ENCODE measurements at places on chromosomes 5 and 9.

DNA sequence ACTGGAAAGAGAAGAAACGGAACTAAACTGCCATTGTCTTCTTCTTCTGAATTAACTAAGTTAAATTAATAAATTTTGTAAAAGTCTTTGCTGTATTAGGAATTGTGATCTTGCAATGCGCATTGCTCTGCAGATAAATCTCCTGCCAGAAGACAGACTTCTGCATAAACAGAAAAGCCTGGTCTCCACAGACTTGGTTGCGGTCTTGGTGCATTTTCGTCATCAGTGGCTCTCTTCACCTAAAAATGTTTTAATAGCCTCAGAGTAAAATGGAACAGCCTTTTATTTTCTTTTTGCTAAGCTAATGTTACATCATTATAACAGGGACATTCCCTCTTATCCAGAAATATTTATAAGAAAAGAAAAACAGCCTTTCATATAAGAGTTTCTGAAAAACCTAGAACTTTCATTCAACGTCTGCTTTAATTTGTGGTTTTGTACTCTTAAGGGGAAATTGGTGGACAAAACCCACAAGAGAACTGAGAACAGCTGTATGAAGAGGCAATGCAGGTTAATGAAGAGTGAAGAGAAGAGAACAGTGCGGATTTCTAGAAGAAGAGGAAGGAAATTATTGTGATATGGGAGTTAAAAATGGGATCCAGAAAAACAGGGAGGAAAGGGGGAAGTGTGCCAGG lies 10.1 kb downstream of the IFNA5 start:
- DNase-seq, result no peak

- DNase-seq, result no peak
Observed at GRCh38 chr5:14663734-14664269, 716 bp upstream of the OTULIN start.

DNA sequence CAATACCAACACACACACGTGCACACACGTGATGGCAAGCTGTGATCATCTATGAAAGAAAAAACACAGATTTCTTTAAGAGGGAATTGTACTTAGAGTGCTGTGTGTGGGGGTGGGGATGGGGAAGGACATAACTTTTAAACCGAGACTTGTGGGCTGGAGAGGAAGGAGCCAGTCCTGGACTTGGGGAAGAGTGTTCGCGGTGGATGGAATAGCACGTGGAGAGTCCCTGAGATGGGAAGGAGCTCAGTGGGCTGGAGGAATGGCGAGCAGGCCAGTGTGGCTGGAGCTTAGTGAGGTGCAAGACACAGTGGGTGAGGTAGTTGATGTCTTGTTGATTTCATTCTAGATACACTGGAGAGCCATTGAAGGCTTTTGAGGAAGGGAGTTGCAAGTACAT lies 78.5 kb downstream of the RGS3 start:
- DNase-seq, result no peak

- DNase-seq, result no peak
Observed at GRCh38 chr5:125140220-125140619, 393.8 kb upstream of the ZNF608 start.

- DNase-seq, result no peak
Observed at GRCh38 chr9:112894699-112895098, 4.0 kb upstream of the SLC46A2 start.

DNA sequence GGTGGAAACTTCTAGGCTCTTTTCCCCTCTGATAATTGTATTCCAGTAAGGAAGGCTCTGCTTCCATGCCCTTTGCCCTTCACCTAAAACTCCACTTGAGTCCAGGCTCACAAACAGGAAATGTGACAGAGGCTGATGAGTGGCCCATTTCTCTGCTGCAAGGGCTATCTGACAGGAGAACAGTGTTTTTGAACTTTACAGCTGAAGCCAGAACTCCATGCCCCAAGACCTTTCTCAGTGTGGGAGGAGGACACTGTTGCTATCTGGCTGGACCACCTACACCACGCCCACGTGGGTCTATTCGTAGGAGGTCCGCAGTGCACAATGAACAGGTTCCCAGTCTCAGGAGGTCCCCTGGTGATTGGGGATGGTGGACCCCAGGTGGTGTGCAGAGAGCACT lies 13.6 kb downstream of the GGTA1 start:
- DNase-seq, result no peak

DNA sequence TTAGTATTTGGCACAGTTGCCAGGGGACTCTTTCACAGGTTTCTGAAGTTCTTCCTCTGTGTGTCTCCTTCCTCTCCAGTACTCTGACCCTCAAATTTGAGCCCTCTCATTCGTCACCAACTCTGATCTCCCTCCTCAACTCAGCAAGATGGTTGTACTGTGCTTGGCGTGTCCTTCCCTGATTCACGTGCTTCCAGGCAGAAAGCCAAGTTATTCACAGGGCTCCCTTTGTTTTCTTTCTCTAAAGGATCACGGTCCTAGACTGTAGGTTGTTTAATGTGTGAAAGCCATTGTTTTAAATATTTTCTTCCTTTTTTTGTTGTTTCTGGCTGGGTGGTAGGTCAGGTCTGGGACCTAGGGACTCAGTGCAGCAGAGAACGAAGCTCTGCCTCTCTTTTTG lies 142.9 kb downstream of the DMAC1 start:
- no peak for DNase-seq

GRCh38 chr5:91244380-91245073 lies 138.6 kb downstream of the ARRDC3 start:
- no peak for DNase-seq

- DNase-seq, result peak; percentile 29
Observed at GRCh38 chr9:115694014-115694413, 459.6 kb upstream of the PAPPA start.

Measured in Caki2 (cell line).